ENCODE measurements at places on chromosomes 16 and 17. TPM values are rescaled to one million over a fixed set of nuclear protein-coding genes. Genes with fewer than 3 reads are reported as not detected.
A peak's percentile ranks its signal among the peaks of the same experiment; 100 is the strongest.

DNA sequence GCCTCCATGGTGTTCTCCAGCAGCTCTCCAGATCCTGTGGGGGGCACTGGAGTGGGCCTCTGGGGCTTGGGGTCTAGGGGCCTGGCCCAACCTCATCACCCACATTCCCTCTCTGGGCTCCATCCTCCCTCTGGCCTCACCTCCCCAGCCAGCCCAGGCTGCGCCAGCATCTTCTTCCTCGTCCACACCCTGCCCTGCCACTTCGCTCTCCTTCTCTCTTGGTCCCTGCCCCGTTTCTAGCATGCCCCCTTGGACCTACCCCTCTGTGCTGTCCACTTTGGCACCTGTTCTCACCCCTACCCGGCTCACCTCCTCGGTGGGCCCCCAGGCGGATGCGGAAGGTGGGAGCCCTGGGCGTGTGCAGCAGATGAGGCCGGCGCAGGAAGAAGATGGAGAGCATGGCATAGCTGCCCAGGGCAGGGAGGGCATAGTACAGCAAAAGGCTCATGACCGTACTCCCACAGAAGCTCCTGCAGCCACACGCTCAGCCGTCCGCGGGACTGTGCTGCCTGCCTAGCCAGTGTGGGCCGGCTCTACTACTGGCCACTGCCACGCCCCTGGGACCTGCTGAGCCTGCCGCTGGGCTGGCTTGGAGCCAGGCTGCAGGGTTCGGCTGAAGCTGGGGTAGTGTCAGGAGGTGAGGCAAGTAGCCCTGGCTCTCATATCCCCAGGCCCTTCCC lies at the start of gene GDPD3:
TSS of gene GDPD3 (minus strand) at position 507 of the 680 bp plus-strand sequence. CDS start at position 448, 59 bp downstream.
- DNase-seq: no peak

- DNase-seq: no peak
These were observed 38.3 kb downstream of the NT5M start for GRCh38 chr17:17341452-17341851.

- no peak for DNase-seq
These were observed 219.9 kb upstream of the CIBAR2 start for GRCh38 chr16:85332175-85332574.

GRCh38 chr16:85564277-85565051 lies 48.7 kb upstream of the GSE1 start:
- DNase-seq: peak; percentile 29

DNA sequence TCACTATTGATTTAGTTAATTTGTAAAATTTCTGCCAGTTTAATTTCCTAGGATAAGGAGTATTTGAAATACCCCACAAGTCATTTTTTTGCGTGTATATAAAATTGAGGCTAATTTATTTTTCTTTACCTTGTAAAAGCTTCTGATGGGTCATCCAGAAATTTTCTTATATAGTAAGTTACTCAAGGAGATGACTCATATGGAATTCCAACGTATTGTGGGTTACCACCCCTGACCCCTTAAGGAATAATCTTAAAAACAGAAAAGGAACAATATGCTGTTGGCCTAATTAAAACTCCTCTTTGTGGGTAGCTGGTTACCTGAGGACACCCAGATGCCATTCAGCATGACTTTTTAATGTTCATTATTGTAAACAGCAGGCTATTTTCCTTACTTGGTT lies 13.6 kb downstream of the HEATR6 start:
- DNase-seq: no peak

GRCh38 chr16:31713945-31714902 lies 159.4 kb upstream of the ZNF267 start:
- DNase-seq: no peak

Gene PROCA1
- 0.78 TPM for polyA plus RNA-seq

Gene TBC1D24
- 2.1 TPM for polyA plus RNA-seq

Data from CD14-positive monocyte (primary cell).